ENCODE measurements at places on chromosomes 3 and 15. TPM values are rescaled to one million over a fixed set of nuclear protein-coding genes. Genes with fewer than 3 reads are reported as not detected.

GRCh38 chr15:63083044-63083443 is 38.6 kb upstream of the LACTB start:
- no peak overlapping the region for H3K4me3 ChIP-seq
- DNase-seq, result no peak
- H3K4me1 ChIP-seq, result no peaks in the 10 kb centered on the region
- no peaks in the 10 kb centered on the region for H3K36me3 ChIP-seq
- no peaks in the 10 kb centered on the region for H3K27me3 ChIP-seq
- no peak overlapping the region for H3K27ac ChIP-seq

DNA sequence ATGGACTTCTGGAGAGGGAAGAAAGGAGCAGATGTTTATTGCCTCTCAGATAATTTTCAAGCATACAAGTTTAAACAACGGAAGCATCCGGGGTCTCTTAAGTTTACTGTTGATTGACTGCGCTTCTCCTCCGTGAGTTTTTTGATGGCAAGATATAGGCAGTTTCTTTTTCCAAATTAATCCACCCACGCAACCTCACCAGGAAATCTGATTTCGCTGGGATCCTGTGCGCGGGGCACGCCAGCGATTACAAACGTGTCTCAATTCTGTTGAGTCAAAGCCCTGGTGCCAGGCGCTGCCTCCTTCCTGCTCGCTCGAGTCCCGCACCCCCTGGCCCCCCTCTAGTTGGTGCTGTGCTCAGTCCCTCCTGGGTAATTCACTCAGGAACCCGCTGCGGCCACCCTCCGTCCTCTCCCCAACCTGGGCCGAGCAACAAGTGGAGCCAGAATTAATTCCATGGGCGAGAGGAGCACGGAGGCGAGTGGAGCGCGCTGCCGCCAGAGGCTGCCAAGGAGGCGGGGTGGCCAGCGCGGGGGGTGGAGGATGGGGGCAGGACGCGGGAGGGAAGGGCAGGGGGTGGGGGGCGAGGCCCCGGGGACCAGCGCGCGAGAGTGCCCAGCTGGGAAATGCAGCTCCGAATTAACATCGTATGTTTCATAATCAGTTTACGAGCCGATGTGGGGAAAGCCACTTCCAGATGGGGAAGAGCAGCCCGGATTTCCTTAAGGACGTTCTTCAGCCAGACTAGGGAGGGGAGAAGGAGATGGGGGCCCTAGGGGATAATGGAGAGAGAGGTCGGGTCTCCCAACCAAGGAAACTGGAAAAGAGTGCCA is 6.0 kb downstream of the WNT5A start:
- no peak overlapping the region for H3K27ac ChIP-seq
- H3K36me3 ChIP-seq, result no peaks in the 10 kb centered on the region
- no peak for DNase-seq
- H3K27me3 ChIP-seq, result peaks cover 15% of the 10 kb centered on the region
- H3K4me3 ChIP-seq, result peak overlapping the region; percentile 52

GRCh38 chr3:189685860-189686259 is 54.7 kb downstream of the TP63 start:
- H3K4me3 ChIP-seq, result no peak overlapping the region
- no peaks in the 10 kb centered on the region for H3K36me3 ChIP-seq
- no peak overlapping the region for H3K27ac ChIP-seq
- H3K4me1 ChIP-seq, result peaks cover 9% of the 10 kb centered on the region

DNA sequence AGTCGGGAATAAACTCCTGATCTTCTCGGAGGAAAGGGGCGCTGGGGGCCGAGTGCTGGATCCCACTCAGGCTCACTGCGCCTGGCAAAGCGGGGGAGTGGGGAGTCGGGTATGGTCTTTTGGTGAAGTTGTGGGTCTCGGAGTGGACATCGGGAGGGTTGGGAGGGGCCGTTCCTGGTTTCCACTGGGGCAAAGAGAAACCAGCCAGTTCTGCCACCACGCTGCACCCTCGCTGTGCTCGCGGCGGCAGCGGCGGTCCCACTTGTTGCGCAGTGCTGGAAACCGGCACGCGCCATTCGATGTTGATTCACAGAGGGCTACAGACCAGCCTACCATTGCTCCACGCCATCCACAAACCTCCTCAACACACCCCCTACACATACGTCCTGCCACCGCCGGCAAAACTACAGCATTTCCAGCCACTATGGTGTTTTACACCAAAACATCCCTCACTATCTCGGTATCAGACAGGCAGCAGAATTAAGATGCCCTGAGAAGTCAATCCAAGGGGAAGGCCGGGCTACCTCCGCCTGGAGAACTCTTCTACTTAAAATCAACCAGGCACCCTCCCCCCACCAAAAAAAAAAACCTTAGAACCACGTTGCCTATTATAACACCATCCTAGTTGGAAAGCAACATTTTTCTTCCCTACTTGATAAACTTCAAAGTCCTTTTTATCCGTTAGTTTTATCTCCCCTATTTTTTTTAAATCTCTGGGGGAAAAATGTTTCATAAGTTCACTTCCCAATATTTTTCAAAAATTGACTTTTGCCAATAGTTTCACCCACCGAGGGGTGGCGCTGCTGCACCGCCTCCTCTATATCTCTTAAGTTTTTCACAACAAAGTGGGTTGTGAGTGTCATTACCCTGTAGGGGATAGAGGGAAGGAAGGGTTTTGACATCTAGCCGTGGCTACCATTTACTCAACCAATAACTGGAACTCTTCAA is 3.6 kb downstream of the BCL6 start:
- H3K27me3 ChIP-seq, result no peaks in the 10 kb centered on the region
- peak overlapping the region; percentile 98 for H3K27ac ChIP-seq
- H3K4me1 ChIP-seq, result peaks cover 61% of the 10 kb centered on the region
- peak; percentile 66 for DNase-seq
- H3K4me3 ChIP-seq, result peak overlapping the region; percentile 97

DNA sequence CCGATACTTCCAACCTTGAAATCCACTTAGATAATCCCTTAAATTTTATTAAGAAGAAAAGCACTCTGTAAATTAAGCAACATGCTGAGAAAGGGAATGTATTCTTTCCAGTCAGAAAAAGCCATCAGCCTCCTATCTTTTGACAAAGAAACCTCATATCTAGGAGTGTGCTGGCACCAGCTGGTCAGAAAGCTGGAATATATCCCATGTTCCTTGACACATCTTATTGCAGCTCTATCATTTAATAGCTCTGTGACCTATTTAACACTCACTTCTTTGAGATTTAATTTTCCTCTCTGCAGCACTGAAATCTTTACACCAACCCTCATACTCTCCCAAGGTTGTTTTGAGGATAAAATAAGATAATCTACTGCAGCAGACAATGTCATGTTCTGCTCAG is 30.4 kb upstream of the CAPN7 start:
- H3K4me3 ChIP-seq, result no peak overlapping the region
- H3K27me3 ChIP-seq, result peaks cover 9% of the 10 kb centered on the region
- H3K27ac ChIP-seq, result no peak overlapping the region
- no peaks in the 10 kb centered on the region for H3K36me3 ChIP-seq
- H3K4me1 ChIP-seq, result peaks cover 6% of the 10 kb centered on the region
- no peak for DNase-seq

DNA sequence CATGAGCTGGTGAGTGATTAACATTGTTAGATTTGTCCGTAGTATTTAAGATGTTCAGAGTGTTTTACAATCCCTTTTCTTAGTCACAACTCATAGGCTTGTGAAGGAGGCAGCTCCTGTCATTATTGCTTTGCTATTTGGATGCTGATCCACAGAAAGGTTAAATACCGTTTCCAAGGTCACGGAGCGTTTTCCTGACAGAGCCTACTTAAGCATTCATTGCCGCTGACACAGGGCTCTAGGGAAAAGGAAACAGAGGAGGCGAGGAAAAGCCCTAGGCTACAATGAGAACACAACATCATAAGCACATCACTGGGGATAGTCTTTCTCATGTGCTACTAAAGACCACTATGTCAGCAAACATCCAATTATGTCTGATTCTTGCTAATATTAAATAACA is 38.5 kb upstream of the CPB1 start:
- H3K36me3 ChIP-seq, result no peaks in the 10 kb centered on the region
- DNase-seq, result no peak

GRCh38 chr15:99923711-99924110 is 190.5 kb upstream of the LYSMD4 start:
- DNase-seq, result no peak
- H3K4me3 ChIP-seq, result no peak overlapping the region
- H3K36me3 ChIP-seq, result no peaks in the 10 kb centered on the region
- H3K27ac ChIP-seq, result no peak overlapping the region

NR2F2 gene
- 0.38 TPM for total RNA-seq

GRCh38 chr3:29454161-29454611 is 173.3 kb downstream of the RBMS3 start:
- H3K4me1 ChIP-seq, result no peaks in the 10 kb centered on the region
- no peaks in the 10 kb centered on the region for H3K27me3 ChIP-seq
- no peak overlapping the region for H3K4me3 ChIP-seq
- DNase-seq, result no peak
- no peak overlapping the region for H3K27ac ChIP-seq

GRCh38 chr15:74464216-74464615 is 3.3 kb upstream of the UBL7 start:
- H3K4me1 ChIP-seq, result peaks cover 23% of the 10 kb centered on the region
- H3K27ac ChIP-seq, result no peak overlapping the region
- no peaks in the 10 kb centered on the region for H3K36me3 ChIP-seq
- no peak for DNase-seq
- no peaks in the 10 kb centered on the region for H3K27me3 ChIP-seq

DNA sequence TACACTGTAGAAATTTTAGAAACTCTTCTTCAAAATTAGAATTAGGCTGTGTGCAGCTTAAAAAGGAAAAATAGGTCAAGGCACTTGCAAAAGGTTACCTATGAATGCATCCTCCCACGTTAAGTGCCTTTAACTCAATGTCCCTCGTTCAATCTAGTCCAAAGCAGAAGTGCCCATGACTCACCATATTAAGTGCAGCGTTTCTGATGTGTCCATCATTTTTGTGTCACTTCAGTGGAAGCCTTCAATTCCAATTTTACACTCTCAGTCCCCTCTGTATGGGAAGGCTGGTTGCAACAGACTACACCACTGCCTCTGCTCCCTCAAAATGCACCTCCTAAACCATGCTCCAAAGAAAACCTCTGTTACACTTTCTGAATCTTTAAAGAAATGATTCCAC is 53.4 kb downstream of the FOXB1 start:
- no peak overlapping the region for H3K4me3 ChIP-seq
- no peak overlapping the region for H3K27ac ChIP-seq
- H3K36me3 ChIP-seq, result no peaks in the 10 kb centered on the region
- H3K4me1 ChIP-seq, result no peaks in the 10 kb centered on the region
- DNase-seq, result no peak
- peaks cover 5% of the 10 kb centered on the region for H3K27me3 ChIP-seq

DNA sequence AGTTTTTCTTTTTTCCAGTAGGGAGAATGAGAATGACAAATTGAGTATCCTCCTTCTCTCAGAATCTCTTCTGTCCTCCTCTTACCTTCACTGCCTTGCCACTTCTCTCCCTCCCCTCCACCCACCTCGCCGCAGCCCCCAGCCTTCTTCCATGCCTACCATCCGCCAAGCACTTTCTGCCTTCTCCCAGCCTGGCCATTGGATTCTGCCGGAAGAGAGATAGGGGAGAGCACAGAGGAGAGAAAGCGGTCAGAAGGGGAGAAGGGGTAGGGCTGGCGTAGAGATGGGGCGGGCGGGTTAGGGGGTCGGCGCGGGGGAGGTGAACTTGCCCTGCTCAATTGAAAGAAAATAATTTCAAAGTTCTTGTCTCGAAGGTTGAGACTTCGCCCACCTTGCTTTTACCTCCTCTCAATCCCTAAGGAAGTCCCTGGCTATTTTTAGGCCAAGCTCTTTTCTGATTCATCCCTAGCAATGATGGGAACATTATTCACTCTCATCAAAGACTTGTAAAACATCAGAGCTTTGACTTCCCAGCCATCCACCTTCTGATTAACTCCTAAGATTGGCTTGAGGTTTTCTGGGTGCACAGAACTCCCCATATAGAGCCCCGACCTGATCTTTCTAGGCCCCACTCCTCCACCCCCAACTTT is 811 bp downstream of the C3orf52 start:
- peaks cover 21% of the 10 kb centered on the region for H3K4me1 ChIP-seq
- peaks cover 9% of the 10 kb centered on the region for H3K27me3 ChIP-seq
- H3K4me3 ChIP-seq, result peak overlapping the region; percentile 69
- DNase-seq, result no peak

ATP10A gene
- 50.0 TPM for total RNA-seq

GRCh38 chr15:33310481-33311311 is at the start of gene RYR3:
TSS of gene RYR3 (plus strand) at chr15:33310967. CDS start at chr15:33311046, 79 bp downstream.
- H3K27ac ChIP-seq, result no peak within 1 kb of the TSS
- no peak for DNase-seq
- no peaks in the 10 kb centered on the region for H3K36me3 ChIP-seq
- H3K4me1 ChIP-seq, result no peaks in the 10 kb centered on the region
- H3K4me3 ChIP-seq, result no peak within 1 kb of the TSS

DNA sequence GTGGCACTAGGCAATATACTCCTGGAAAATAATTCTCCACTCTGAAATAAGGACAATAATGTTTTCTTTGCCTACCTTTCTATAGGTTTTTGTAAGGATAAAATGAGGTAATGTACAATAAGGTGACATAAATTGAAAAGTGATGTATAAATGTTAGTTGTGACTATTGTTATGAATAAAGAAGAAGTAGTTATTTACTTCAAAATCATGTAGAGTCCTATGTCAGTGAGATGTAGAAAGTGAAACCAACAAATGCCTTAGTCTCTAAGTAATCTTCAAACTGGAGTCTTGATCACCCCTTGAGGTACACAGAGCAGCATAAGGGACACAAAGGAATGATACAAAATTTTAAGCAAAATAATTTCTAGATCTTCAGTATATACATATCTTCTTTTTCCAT is 60.3 kb upstream of the TP63 start:
- H3K4me1 ChIP-seq, result no peaks in the 10 kb centered on the region
- H3K27ac ChIP-seq, result no peak overlapping the region
- no peaks in the 10 kb centered on the region for H3K27me3 ChIP-seq
- H3K4me3 ChIP-seq, result no peak overlapping the region

- H3K36me3 ChIP-seq, result peaks cover 7% of the 10 kb centered on the region
- no peak overlapping the region for H3K27ac ChIP-seq
- no peaks in the 10 kb centered on the region for H3K27me3 ChIP-seq
- H3K4me3 ChIP-seq, result no peak overlapping the region
- H3K4me1 ChIP-seq, result no peaks in the 10 kb centered on the region
Observed at GRCh38 chr15:61989667-61990066, 70.6 kb downstream of the VPS13C start.

- DNase-seq, result peak; percentile 36
- H3K4me1 ChIP-seq, result peaks cover 28% of the 10 kb centered on the region
- no peak overlapping the region for H3K4me3 ChIP-seq
- no peak overlapping the region for H3K27ac ChIP-seq
- H3K36me3 ChIP-seq, result peaks cover 24% of the 10 kb centered on the region
Observed at GRCh38 chr3:16476636-16477035, 36.9 kb downstream of the RFTN1 start.

- no peak overlapping the region for H3K27ac ChIP-seq
- H3K27me3 ChIP-seq, result no peaks in the 10 kb centered on the region
- DNase-seq, result no peak
- no peaks in the 10 kb centered on the region for H3K36me3 ChIP-seq
Observed at GRCh38 chr3:179961071-179961702, 75.5 kb downstream of the PEX5L start.

- no peak for DNase-seq
- H3K4me3 ChIP-seq, result no peak overlapping the region
- H3K27ac ChIP-seq, result no peak overlapping the region
- no peaks in the 10 kb centered on the region for H3K4me1 ChIP-seq
- H3K36me3 ChIP-seq, result no peaks in the 10 kb centered on the region
Observed at GRCh38 chr15:75775296-75776064, 62.8 kb upstream of the CSPG4 start.

- H3K27me3 ChIP-seq, result no peaks in the 10 kb centered on the region
- no peak overlapping the region for H3K27ac ChIP-seq
- H3K4me1 ChIP-seq, result no peaks in the 10 kb centered on the region
- no peak overlapping the region for H3K4me3 ChIP-seq
- no peak for DNase-seq
Observed at GRCh38 chr3:24154013-24154695, 209.1 kb downstream of the NR1D2 start.

GRCh38 chr3:129182390-129183185 is 1.1 kb downstream of the CNBP start:
- peak overlapping the region; percentile 96 for H3K4me3 ChIP-seq
- no peaks in the 10 kb centered on the region for H3K27me3 ChIP-seq
- H3K36me3 ChIP-seq, result no peaks in the 10 kb centered on the region
- peaks cover 47% of the 10 kb centered on the region for H3K4me1 ChIP-seq
- peak overlapping the region; percentile 85 for H3K27ac ChIP-seq

All from T-cell (primary cell).